ENCODE measurements at places on chromosomes 2 and 18. TPM values are rescaled to one million over a fixed set of nuclear protein-coding genes. Genes with fewer than 3 reads are reported as not detected.

Gene DNAH7
- 0.15 TPM for polyA plus RNA-seq

Gene RBKS
- polyA plus RNA-seq = 2.2 TPM

Gene SERPINB5
- not detected for polyA plus RNA-seq

Gene COQ10B
- 4.4 TPM for polyA plus RNA-seq

Gene G6PC2
- not detected for polyA plus RNA-seq

Gene EFHD1
- 60.0 TPM for polyA plus RNA-seq

Gene LMAN1
- polyA plus RNA-seq = 65.3 TPM

- no peak for DNase-seq
Observed at GRCh38 chr2:71426721-71427120, 26.6 kb upstream of the DYSF start.

DNA sequence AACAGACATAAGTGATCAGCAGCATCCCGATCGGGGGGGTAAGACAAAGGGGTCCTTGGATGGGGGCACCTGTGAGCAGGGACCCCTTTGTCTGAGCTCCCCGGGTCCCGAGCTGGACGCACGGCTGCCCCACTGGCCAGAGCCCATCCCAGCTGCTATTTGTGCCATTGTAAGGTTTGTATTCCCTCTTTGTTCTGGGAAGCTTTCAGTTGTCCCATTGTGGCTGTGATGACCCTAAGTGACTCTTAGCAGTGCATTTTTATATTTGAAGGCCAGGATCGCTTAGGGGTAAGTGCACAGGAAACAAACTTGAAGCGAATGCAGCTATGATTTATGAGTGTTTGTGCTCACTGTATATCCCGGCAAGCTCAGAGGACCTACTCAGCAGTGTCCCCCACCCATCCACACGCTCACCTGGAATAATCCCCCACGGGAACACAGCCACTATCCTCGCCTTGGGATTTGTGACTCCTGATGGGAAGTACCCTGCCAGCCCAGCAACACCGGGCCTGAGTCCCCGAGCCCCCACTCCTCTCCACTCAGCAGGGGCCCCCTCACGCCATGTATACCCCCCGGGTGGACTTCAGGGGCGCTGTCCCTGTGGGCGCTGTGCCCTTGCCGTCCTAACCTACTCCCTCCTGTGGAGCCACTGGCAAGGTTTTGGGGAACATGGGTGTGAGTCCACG is 80.1 kb downstream of the MBP start:
- DNase-seq = no peak

- DNase-seq = no peak
Observed at GRCh38 chr18:48462510-48462909, 53.3 kb upstream of the ZBTB7C start.

DNA sequence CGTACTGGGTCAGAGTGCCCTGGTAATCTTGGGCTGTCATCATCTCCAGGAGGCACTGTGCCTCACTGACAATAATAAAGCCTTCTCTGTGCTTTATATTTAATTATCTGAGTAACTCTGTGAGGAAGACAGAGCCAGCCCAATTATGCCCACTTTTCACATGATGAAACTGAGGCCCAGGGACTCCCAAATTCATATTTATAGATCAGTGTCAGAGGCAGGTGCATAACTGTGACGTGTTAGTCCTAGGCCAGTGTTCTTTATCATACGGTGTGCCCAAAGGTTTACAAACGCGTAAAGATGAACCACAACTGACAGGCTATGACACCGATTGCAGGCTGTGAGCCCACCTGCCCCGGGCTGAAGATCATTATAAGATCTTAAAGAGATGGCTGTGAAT is 65.4 kb downstream of the XDH start:
- no peak for DNase-seq

DNA sequence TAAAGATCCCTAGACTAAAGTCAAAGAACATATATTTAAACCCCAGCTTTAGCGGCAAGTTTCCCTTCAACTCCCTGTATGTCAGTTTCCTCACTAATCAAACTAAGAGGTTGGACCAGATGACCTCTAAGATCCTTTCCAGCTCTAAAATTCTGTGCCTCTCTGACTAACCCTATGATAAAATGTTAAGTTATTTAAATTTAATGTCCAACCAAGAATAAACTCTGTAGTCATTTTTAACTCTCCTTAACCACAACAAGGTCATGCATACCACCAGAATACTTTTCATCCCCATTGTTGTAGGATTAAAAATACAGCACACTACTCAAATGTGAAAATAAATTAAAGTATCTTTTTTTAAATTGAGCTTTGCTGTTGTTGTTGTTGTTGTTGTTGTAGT is 5.2 kb upstream of the PDE1A start:
- no peak for DNase-seq

DNA sequence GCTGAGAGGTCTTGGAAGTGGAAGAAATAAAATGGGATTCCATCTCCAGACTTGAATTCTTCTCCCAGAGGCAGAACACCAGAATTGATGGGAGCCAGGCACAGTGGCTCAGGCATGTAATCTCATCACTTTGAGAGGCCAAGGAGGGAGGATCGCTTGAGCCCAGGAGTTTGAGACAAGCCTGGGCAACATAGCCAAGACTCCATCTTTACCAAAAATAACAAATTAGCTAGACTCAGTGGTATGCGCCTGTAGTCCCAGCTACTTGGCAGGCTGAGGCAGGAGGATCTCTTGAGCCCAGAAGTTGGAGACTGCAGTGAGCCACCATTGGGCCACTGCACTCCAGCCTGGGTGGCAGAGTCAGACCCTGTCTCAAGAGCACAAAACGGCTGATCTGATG is 144.3 kb downstream of the C1D start:
- no peak for DNase-seq

DNA sequence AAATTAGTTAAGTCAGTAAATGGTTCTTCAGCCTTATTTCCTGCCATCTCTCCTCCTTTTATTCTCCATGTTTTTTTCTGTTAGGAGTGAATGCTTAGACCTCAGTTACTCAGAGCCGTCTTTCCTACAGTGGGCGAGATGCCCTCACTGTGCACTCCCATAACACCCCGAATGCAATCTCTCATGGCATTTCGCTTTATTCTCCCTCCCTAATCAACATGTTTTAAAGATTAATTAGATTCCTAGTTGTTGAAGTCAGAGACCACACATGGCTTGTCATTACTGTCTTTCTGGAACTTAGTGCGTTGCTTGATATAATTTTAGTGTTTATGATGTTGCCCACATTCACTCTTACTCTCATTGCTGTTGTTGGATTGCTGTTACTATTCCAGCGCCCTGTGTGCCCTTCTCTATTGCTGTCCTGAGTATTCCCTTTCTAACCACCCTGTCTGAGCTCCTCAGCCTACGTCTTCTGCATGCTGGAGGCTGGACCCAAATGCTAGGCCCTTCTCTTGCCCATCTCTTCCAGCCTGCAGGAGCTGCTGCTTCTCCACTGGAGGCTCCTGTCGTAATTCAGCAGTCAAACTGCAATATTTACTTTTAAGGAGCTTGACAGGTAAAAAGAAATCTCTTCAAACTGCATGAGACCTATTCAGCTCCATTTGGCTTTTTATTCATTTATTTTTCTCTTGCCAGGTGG is 99.3 kb downstream of the MAP2 start:
- DNase-seq = no peak

DNA sequence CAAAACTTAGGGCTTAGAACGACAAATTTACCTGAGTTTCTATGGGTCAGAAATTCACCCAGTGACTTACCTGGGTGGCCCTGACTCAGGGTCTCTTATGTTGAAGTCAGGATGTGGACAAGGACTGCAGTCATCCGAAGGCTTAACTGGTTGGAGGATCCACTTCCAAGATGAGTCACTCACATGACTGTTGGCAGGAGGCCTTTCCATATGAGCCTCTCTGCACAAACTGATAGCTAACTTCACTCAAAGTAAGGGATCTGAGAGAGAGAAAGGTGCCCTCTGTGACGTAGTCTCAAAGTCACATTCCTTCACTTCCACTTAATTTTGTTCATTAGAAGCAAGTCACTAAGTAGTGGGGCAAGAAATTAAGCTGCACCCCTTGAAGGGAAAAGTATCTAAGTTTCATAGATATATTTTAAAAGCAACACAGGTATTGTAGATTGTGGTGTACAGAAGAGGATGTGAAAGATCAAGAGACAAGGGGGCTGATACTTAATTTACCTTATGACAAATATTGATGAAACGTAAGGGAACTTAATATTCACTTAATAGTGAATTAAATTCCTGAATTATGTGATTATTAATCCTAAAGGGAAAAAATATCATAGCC is 48.4 kb downstream of the TANK start:
- peak; percentile 26 for DNase-seq

- no peak for DNase-seq
Observed at GRCh38 chr2:231483398-231484329, 19.4 kb upstream of the NCL start.

DNA sequence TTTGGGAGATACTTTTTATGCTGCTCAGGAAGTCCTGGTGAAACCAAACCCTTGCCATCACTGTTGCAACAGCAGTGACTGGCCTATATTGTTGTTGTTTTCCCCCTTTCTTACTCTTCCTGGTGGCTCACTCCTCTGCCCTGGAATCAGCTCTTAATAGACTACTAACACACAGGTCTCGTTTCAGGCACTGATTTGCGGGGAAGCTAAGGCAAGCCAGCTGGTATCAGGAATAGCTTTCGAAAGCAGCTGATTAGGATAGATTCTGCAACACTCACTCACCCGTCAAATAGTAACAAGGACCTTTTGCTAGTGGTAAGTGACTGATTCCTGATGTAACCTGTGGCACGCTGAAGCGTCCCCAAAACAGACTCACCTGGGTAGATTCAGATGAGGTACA is 360.4 kb downstream of the PLCL1 start:
- DNase-seq = no peak

DNA sequence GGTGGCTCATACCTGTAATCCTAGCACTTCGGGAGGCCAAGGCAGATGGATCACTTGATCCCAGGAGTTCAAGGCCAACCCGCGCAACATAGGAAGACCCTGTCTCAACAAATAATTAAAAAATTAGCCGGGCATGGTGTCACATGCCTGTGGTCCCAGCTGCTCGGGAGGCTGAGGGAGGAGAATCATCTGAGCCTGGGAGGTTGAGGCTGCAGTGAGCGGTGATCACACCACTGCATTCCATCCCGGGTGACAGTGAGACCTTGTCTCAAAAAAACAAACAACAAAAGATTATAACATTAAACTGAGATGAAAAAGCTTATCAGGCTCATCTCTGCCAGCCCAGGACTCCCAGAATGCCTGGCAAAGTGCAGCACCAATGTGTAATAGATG is 50.5 kb downstream of the PAPOLG start:
- DNase-seq = no peak

DNA sequence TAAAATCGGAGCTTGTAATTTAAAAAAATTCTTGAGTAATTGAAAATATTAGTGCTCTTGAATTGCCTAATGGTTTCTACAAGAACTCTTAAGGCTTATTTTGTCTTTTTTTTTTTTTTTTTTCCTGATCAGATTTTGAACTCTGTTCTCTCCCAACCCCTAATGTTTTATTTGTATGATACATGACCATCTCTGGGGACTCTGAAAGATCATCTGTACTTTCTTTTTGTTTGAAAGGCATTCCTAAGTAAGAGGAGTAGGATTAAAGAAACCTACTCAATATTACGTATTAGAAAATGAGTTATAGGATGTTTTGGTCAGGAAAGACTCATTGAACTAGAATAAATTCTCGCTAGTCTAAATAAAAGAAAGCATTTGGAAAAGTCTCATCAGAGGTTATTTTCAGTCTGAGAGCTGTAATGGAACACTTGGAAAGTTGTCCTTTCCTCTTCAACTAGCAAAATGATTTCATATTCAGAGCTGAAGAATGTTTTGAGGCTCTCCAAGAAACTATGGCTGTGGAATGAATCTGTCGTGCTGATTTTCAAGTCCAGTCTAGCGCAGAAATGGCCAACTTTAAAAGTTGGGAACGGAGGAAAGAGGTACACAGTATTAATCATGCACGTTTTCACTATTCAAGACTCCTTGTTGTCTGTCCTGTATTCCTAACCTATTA is 182.7 kb downstream of the PRPF40A start:
- DNase-seq = no peak

DNA sequence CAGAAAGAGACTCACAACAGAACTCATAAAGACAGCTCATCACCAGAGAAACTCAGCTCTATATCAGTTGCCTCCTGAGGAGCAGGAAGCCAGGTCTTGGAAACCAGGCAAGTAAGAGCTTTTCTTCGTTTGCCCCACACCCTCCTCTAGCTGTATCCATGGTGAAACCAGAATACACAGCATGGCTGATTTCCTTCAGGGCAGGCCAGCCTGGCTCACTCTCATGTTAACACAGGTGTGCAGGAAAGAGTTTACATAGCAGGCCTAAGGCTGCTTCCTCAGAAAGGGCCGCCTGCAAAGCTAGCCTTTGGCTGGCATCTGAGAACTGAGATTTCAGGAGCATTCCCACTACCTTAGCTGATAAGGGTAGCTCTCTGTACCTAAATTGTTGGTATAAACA is 65.7 kb downstream of the KLHL14 start:
- no peak for DNase-seq

- DNase-seq = no peak
Observed at GRCh38 chr2:216949700-216950413, 90.0 kb upstream of the TNP1 start.

DNA sequence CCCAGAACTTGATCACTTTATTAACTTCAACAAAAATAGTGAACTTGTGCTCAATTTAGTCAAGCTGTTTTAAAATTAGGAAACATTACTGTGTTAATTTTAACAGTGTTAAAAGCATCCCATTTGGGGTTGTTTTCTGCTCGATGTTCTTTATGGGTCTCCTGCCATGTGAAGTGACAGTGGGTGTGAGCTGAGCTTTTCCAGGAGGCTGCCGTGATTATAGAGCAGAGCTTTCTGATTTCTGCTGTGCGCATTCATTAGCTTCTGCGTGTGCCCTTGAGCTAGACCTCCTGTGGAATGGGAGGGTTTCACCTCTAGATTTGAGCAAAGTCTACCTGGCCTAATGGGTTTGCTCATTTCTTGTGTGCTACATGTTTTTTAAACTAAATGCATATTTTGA is 121.5 kb downstream of the WDSUB1 start:
- no peak for DNase-seq

GRCh38 chr2:67702284-67702683 is 305.2 kb downstream of the ETAA1 start:
- DNase-seq = no peak

- DNase-seq = no peak
Observed at GRCh38 chr2:20747317-20747716, 75.6 kb downstream of the LDAH start.

GRCh38 chr2:161754379-161754778 is 130.2 kb downstream of the SLC4A10 start:
- DNase-seq = no peak

DNA sequence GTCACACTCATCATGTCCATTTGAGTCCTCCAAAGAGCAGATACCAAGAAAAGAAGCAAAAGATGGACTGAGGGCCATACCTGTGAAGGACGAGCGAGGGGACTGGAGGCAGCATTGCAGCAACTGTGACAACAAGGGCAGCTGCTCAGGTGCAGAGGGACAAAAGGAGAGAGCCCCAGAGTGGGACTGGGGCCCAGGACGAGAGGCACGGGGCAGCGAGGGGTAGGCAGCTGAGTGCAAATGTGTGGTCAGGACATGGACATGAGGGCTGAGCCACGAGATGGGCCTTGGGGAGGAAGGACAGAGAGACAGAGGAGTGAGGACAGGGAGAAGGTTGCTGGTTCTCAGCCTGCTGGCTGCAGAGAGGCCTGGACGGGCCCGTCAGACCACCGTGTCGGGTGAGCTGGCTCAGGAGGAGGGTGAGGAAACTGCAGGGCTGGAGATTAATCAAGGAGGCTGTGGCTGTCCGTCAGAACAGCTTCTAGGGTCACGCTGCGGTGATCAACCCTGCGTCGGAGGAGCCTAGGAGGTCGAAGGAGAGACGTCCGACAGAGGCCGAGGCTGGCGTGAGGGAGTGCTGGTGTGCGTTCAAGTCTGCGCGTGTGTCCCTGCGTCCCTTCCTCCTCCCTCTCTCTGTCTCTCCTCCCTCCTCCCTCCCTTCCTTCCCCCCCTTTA is 206.8 kb upstream of the HDAC4 start:
- no peak for DNase-seq

Data from BJ (cell line).